ENCODE measurements at places on chromosomes 11 and 22. TPM values are rescaled to one million over a fixed set of nuclear protein-coding genes. Genes with fewer than 3 reads are reported as not detected.

GRCh38 chr22:43113526-43114251 lies 3.1 kb downstream of the BIK start:
- no peak overlapping the region for H3K4me3 ChIP-seq
- no peaks in the 10 kb centered on the region for H3K36me3 ChIP-seq
- no peak for DNase-seq
- H3K27ac ChIP-seq = no peak overlapping the region
- peaks cover 8% of the 10 kb centered on the region for H3K4me1 ChIP-seq

DNA sequence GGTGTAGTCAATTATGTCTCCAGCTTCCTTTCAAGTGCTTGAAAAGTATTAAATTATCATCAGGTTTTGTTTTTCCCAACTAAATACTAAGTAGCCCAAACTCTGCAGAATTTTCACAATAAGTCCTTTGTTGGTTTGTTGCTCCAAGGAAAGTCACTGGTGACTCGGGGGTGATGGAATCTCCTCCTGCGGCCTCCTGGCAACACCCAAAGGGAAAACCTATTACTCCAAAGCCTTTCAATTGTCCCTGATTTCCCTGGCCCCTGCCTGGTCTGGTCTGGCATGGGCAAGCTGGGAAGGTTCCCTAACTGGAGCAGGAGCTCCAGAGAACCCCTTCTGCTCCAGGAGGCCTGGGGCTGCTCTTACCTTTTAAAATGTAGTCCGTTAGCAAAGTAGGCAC lies 47.9 kb downstream of the FEZ1 start:
- no peak overlapping the region for H3K27ac ChIP-seq
- no peak overlapping the region for H3K4me3 ChIP-seq
- no peaks in the 10 kb centered on the region for H3K4me1 ChIP-seq
- no peaks in the 10 kb centered on the region for H3K27me3 ChIP-seq

DNA sequence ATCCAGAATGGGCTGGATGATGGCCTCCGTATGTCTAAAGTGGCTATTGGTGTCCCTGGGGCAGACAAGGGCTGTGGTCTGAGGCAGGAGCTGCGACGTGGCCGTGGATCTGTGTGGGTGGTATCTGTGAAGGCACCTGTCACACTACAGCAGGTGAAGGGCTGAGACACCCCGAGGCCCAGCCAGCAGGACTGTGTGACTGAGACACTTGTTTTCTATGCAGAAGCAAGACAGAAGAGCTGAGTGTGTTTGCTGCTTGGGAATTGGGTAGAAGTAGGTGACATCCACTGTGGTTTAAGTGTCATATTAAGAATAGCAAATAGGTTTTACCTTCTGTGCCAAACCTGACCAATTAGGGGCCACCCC lies 35.0 kb downstream of the AMPD3 start:
- H3K4me3 ChIP-seq = no peak overlapping the region
- H3K27ac ChIP-seq = no peak overlapping the region
- peaks cover 2% of the 10 kb centered on the region for H3K4me1 ChIP-seq
- peak; percentile 23 for DNase-seq

- no peaks in the 10 kb centered on the region for H3K27me3 ChIP-seq
- no peaks in the 10 kb centered on the region for H3K36me3 ChIP-seq
- no peak overlapping the region for H3K4me3 ChIP-seq
- no peak for DNase-seq
These were observed 6.9 kb downstream of the AQP11 start for GRCh38 chr11:77596626-77597025.

GRCh38 chr11:122345586-122345985 lies 229.6 kb upstream of the BLID start:
- no peak overlapping the region for H3K27ac ChIP-seq
- H3K4me1 ChIP-seq = no peaks in the 10 kb centered on the region
- no peak for DNase-seq
- H3K36me3 ChIP-seq = no peaks in the 10 kb centered on the region

GRCh38 chr11:33376331-33377310 lies 119.4 kb downstream of the HIPK3 start:
- H3K36me3 ChIP-seq = no peaks in the 10 kb centered on the region
- H3K4me1 ChIP-seq = peaks cover 18% of the 10 kb centered on the region
- DNase-seq = no peak
- H3K27ac ChIP-seq = no peak overlapping the region

GRCh38 chr22:45696227-45696626 lies 24.6 kb downstream of the ATXN10 start:
- H3K27ac ChIP-seq = no peak overlapping the region
- H3K36me3 ChIP-seq = peaks cover 28% of the 10 kb centered on the region
- no peak for DNase-seq
- H3K27me3 ChIP-seq = no peaks in the 10 kb centered on the region

DNA sequence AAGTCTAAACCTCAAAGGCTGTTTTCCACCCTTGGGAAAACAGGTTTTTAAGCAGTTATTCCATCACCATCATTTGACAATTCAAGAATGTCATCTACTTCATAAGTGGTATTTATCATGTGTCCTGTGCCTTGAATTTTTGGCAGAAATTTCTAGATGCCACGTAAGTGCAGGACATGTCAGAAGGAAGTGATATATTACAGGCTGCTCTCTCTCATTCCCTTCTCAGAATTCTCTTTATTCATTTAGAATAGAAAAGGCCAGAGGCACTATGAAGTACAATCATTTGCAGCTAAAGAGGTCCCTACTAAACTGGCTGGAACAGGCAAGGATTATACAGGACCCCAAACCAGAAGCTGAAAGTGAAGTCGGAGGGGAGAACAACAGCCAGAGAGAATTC lies 11.9 kb downstream of the RBFOX2 start:
- peak overlapping the region; percentile 60 for H3K27ac ChIP-seq
- DNase-seq = no peak
- H3K4me3 ChIP-seq = no peak overlapping the region
- H3K36me3 ChIP-seq = no peaks in the 10 kb centered on the region

DNA sequence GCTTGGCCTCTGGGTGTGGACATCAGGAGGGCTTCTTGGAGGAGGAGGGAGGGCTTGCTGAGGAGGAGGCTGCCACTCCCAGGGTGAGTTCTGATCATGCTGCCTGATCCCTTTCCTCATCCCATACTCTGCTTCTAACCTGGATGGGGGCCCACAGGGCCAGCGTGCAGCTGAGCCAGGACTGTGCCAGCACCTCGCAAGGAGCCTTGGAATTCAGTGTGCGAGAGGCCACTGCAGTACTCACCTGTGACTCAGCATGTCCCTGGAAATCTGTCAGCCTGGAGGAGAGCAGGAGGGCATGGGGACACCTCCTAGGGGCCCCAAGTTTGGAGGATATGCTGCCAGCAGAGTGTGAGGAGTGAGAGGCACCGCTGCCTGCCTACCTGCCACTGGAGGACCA lies 4.2 kb upstream of the GAB4 start:
- H3K4me3 ChIP-seq = no peak overlapping the region
- DNase-seq = no peak
- H3K27me3 ChIP-seq = peaks cover 6% of the 10 kb centered on the region
- no peaks in the 10 kb centered on the region for H3K36me3 ChIP-seq
- H3K27ac ChIP-seq = no peak overlapping the region

DNA sequence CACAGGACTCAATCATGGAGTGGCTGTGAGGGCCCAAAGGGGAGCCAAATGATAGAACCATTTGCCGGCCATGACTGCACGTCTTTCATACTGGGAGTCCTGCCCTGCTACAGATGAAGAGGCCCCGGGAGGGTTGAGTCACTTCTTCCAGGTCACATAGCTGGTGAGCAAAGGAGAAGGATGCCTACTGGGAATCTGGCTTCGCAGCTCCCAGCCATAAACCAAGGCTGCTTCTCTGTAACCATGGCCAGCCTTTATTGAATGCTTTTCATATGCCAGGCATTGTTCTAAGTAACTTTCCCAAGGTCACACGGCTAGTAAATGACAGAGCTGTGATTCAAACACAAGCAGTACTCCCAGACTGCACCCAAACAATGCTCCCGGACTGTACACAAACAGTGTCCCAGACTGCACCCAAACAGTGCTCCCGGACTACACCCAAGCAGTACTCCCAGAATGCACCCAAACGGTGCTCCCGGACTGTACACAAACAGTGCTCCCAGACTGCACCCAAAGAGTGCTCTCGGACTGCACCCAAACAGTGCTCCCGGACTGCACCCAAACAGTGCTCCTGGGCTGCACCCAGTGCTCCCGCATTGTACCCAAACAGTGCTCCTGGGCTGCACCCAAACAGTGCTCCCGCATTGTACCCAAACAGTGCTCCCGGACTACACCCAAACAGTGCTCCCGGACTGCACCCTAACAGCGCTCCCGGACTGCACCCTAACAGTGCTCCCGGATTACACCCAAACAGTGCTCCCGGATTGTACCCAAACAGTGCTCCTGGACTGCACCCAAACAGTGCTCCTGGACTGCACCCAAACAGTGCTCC lies 89.8 kb downstream of the FBXO7 start:
- H3K27me3 ChIP-seq = no peaks in the 10 kb centered on the region
- H3K36me3 ChIP-seq = no peaks in the 10 kb centered on the region
- DNase-seq = no peak
- H3K4me1 ChIP-seq = no peaks in the 10 kb centered on the region

DNA sequence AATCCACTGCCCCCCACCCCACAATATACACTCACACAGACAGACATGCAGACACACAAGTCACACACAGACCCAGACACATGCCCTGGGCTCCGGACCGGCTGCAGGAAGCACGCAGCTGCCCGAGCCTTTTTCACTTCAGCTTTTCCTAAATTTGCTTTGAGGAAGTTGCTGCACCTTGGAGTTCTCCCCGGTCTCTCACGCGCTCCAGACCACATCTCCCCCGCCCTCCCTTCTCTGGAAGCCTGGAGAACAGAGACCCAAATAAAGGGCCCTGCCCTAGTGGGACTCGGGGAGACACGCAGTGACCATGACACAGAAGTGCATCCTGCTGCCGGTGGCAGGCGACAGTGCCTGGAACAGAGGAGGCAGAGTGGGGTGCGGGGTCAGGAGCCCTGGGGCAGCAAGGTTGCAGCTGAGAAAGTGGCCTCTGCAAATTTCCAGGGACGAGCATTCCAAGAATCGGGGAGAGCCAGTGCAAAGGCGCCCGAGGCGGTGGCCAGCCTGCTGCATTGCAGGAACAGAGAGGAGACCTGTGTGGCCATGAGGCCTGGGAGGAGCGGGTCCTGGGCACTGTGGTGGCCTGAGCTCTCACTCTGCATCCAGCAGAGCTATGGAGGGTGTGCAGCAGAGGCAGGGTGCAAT lies 19.1 kb downstream of the RPL3 start:
- no peak overlapping the region for H3K4me3 ChIP-seq
- H3K4me1 ChIP-seq = peaks cover 73% of the 10 kb centered on the region
- no peaks in the 10 kb centered on the region for H3K36me3 ChIP-seq
- H3K27ac ChIP-seq = peak overlapping the region; percentile 63
- no peaks in the 10 kb centered on the region for H3K27me3 ChIP-seq

- H3K27me3 ChIP-seq = no peaks in the 10 kb centered on the region
- no peak overlapping the region for H3K4me3 ChIP-seq
- no peak overlapping the region for H3K27ac ChIP-seq
- H3K36me3 ChIP-seq = no peaks in the 10 kb centered on the region
These were observed 39.4 kb downstream of the MOV10L1 start for GRCh38 chr22:50129121-50129736.

GRCh38 chr11:91066456-91067047 lies 843.7 kb upstream of the CHORDC1 start:
- no peak for DNase-seq
- H3K27me3 ChIP-seq = no peaks in the 10 kb centered on the region
- H3K27ac ChIP-seq = no peak overlapping the region
- H3K4me1 ChIP-seq = no peaks in the 10 kb centered on the region
- H3K36me3 ChIP-seq = no peaks in the 10 kb centered on the region

DNA sequence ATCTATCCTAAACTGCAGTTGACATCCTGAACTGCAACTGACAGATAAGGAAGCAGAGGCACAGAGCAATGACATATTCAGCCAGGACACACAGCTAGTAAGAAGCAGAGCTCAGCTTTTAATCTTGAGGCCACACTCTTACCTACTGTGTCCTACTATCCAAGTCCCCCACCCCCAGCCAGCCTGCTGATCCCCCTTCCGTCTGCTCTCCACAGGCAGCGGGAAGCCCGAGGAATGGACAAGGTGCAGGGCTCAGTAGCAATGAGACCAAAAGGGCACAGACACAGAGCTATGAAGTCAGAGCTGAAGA lies 4.3 kb downstream of the POLR3H start:
- DNase-seq = no peak
- H3K27ac ChIP-seq = no peak overlapping the region
- H3K4me3 ChIP-seq = no peak overlapping the region
- no peaks in the 10 kb centered on the region for H3K36me3 ChIP-seq

DNA sequence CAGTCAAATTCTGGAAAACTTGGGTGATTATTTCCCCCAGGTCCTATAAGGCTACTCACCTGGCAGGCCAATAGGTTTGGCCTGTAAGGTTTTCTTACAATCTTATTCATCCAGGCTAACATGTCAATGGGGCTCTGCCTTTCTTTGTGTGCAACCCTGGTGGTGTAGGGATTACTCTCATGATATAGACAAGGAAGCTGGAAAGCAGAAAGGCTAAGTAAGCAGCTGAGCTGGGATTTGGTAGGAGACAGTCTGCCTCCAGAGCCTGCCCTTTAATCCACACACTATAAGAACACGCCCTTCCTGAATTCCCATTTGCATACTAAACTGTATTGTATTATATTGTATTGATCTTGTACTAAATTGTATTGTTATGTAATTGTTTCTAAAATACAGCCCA lies 373.3 kb upstream of the CCDC90B start:
- DNase-seq = no peak
- no peak overlapping the region for H3K4me3 ChIP-seq
- peaks cover 11% of the 10 kb centered on the region for H3K4me1 ChIP-seq
- H3K27me3 ChIP-seq = no peaks in the 10 kb centered on the region
- H3K36me3 ChIP-seq = no peaks in the 10 kb centered on the region
- no peak overlapping the region for H3K27ac ChIP-seq

DNA sequence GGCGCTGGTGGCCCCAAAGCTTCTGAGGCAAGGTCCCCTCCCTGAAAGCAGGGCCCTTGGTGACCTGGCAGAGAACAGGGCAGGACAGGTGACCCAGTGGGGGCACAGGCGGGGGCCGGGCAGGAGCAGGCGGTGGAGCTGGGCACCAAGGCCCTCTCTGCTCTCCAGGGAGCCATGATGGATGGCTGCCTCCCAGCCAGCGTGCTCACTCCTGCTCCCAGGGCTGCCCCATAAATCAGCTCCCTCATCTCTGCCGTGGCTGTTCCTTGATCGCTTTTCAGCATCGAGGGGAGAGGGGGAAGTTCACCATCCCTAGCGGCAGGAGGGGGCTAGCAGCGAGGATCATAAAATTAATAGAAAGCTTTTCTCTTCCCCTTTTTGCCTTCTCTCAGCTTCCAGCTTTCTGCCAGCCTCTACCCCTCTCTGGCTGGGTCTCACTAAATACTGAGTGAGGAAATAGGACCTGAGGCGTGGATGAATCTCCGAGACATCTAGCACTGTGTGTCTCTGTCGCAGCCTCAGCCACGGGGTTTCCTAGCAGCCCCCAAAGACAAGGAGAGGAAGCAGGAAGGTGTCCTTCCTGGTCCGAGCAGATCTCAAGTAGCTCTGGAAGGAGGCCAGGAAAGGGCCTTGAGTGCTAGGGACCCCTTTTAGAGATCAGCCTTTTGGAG lies 22.2 kb upstream of the ELFN2 start:
- DNase-seq = no peak
- H3K4me1 ChIP-seq = no peaks in the 10 kb centered on the region
- no peak overlapping the region for H3K27ac ChIP-seq
- H3K36me3 ChIP-seq = no peaks in the 10 kb centered on the region

Gene IGLL1
- 17.4 TPM for total RNA-seq

Gene ADM
- total RNA-seq = 32.6 TPM

Gene PICK1
- total RNA-seq = 25.8 TPM

Gene LRRC74B
- total RNA-seq = not detected

Gene GPR137
- total RNA-seq = 6.9 TPM

Gene SCARF2
- total RNA-seq = 1.7 TPM

Gene KCNK4
- total RNA-seq = not detected

Data from liver (tissue), 10 donors.